ENCODE measurements at places on chromosomes 3 and 15. TPM values are rescaled to one million over a fixed set of nuclear protein-coding genes. Genes with fewer than 3 reads are reported as not detected.

IL12A gene
- 2.9 TPM for polyA plus RNA-seq

- no peaks in the 10 kb centered on the region for H3K36me3 ChIP-seq
- H3K4me1 ChIP-seq: peaks cover 17% of the 10 kb centered on the region
- DNase-seq: no peak
- H3K4me3 ChIP-seq: no peak overlapping the region
Measured at GRCh38 chr3:187103251-187103650, 36.0 kb downstream of the RPL39L start.

DNA sequence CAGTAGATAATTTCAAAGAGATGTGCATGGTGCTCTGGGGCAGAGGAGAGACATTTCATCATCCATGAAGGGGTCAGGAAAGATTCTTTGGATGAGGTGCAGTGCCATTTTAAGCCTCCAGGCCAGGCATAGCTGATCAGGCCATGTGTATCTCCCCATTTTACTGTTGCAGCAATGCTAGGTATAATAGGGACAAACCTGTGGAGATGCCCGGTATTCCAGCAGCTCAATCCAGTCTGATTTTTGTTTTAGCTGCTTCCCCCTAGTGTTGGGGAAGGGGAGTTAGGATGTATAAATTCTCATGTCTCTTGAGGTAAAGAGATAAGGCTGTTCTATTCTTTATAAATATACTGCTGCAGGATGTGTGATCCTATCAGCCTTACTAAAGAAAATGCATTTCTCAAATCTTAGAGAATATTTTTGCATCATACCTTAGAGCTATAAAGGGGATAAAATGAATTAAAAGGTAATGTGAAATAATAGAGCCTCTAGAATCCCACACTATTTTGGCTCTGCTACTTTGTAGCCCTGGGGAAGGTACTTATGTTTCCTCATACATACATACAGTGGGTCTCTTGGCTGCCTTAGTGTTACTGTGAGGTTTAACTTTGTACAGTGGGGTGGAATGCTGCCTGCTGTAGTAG is 5.2 kb downstream of the CDV3 start:
- H3K27me3 ChIP-seq: no peaks in the 10 kb centered on the region
- peaks cover 16% of the 10 kb centered on the region for H3K4me1 ChIP-seq
- H3K4me3 ChIP-seq: no peak overlapping the region
- peak; percentile 15 for DNase-seq
- H3K36me3 ChIP-seq: peaks cover 75% of the 10 kb centered on the region
- H3K27ac ChIP-seq: no peak overlapping the region

MYO9A gene
- polyA plus RNA-seq: 4.4 TPM

- DNase-seq: peak; percentile 63
- no peaks in the 10 kb centered on the region for H3K27me3 ChIP-seq
- no peak overlapping the region for H3K27ac ChIP-seq
Measured at GRCh38 chr3:46276497-46277099, 34.3 kb downstream of the CCR3 start.

GRCh38 chr15:57356636-57357035 is 19.7 kb upstream of the CGNL1 start:
- H3K27me3 ChIP-seq: no peaks in the 10 kb centered on the region
- no peak overlapping the region for H3K27ac ChIP-seq
- DNase-seq: no peak
- no peaks in the 10 kb centered on the region for H3K4me1 ChIP-seq
- H3K4me3 ChIP-seq: no peak overlapping the region

GRCh38 chr3:21290557-21290956 is 460.5 kb downstream of the ZNF385D start:
- DNase-seq: no peak
- no peaks in the 10 kb centered on the region for H3K36me3 ChIP-seq
- H3K4me1 ChIP-seq: no peaks in the 10 kb centered on the region

- no peaks in the 10 kb centered on the region for H3K36me3 ChIP-seq
- no peaks in the 10 kb centered on the region for H3K27me3 ChIP-seq
- no peaks in the 10 kb centered on the region for H3K4me1 ChIP-seq
Measured at GRCh38 chr3:150805354-150805753, 42.4 kb upstream of the SIAH2 start.

GRCh38 chr15:64574301-64575017 is 114.1 kb downstream of the ZNF609 start:
- H3K36me3 ChIP-seq: no peaks in the 10 kb centered on the region
- H3K27me3 ChIP-seq: no peaks in the 10 kb centered on the region
- no peak for DNase-seq
- H3K4me3 ChIP-seq: no peak overlapping the region
- H3K4me1 ChIP-seq: peaks cover 4% of the 10 kb centered on the region

GRCh38 chr3:189967254-189967865 is 153.3 kb downstream of the P3H2 start:
- DNase-seq: peak; percentile 37
- no peak overlapping the region for H3K27ac ChIP-seq
- no peaks in the 10 kb centered on the region for H3K4me1 ChIP-seq
- H3K27me3 ChIP-seq: no peaks in the 10 kb centered on the region
- H3K36me3 ChIP-seq: no peaks in the 10 kb centered on the region
- no peak overlapping the region for H3K4me3 ChIP-seq

- no peak for DNase-seq
- no peak overlapping the region for H3K4me3 ChIP-seq
- H3K36me3 ChIP-seq: no peaks in the 10 kb centered on the region
- H3K27me3 ChIP-seq: no peaks in the 10 kb centered on the region
Measured at GRCh38 chr3:67719333-67719732, 64.9 kb upstream of the SUCLG2 start.

GRCh38 chr15:39407116-39407515 is 173.8 kb upstream of the THBS1 start:
- H3K4me3 ChIP-seq: no peak overlapping the region
- no peak overlapping the region for H3K27ac ChIP-seq
- no peak for DNase-seq

- no peaks in the 10 kb centered on the region for H3K27me3 ChIP-seq
- no peak for DNase-seq
- no peaks in the 10 kb centered on the region for H3K4me1 ChIP-seq
- no peak overlapping the region for H3K4me3 ChIP-seq
- no peak overlapping the region for H3K27ac ChIP-seq
Measured at GRCh38 chr3:54936561-54936960, 8.7 kb upstream of the LRTM1 start.

DNA sequence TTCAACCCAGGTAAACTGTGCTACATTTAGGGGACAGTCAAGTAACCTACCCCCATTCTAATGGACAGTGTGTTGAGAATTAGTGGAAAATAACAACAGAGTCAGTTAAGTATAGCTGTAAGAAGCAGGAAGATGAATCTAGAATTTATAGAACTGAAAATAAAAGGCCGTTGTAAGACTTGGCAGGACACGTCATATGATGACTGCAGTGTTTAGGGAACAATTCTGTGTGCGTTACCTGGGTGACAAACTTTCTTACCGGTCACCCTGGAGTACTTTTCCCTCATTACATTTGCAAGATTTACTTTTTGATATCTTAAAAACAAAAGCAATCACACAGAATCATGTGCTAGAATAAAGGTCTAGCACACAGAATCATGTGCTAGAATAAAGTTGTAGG is 536.3 kb upstream of the ZNF717 start:
- DNase-seq: no peak
- H3K27me3 ChIP-seq: no peaks in the 10 kb centered on the region
- H3K36me3 ChIP-seq: no peaks in the 10 kb centered on the region
- H3K27ac ChIP-seq: no peak overlapping the region

DNA sequence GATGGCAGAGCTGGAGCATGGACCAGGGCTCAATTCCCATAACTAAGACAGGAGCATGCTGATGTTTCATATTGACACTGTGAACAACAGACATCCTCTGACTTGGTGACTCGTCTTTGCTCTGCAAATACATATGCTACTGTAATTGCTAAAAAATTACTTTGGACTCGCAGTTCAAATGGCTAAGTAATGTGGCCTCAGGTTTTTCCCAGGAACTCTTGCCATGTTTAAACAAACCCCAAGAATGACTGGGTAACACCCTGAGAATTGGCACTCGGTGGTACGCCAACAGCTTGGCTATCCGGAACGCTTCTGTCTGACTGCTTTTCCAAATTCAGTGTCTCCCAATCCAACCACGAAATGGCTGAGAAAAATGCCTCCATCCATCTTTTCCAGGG is 456.7 kb upstream of the THBS1 start:
- no peak overlapping the region for H3K4me3 ChIP-seq
- no peaks in the 10 kb centered on the region for H3K4me1 ChIP-seq
- H3K36me3 ChIP-seq: no peaks in the 10 kb centered on the region
- no peak overlapping the region for H3K27ac ChIP-seq
- no peaks in the 10 kb centered on the region for H3K27me3 ChIP-seq
- no peak for DNase-seq

EXD1 gene
- 0.34 TPM for polyA plus RNA-seq

GTF2A2 gene
- 150 TPM for polyA plus RNA-seq

Data from thymus (tissue), 14 donors.